ENCODE measurements at places on chromosomes 6 and 20.

DNA sequence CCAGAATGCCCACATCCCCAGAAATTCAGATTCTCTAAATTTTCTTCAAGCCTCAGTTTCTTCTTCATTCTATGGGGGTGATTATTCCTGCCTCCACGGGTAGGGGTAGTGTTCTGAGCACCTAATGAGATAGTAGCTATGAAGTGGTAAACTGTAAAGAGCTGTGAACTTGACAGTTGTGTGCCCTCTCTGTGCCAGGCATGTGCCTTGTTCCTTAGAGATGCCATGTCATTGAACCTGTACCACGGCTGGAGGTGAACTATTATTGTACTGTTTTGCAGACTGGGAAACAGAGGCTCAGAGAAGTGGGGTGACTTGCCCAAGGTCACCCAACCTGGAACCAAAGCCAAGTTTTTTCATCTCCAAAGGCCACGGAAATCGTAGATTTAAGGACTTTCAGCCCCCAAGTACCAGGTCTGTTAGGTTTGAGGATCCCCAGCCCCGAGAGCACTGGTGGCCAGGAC is 67.7 kb upstream of the SIRPA start:
- no peak for DNase-seq

DNA sequence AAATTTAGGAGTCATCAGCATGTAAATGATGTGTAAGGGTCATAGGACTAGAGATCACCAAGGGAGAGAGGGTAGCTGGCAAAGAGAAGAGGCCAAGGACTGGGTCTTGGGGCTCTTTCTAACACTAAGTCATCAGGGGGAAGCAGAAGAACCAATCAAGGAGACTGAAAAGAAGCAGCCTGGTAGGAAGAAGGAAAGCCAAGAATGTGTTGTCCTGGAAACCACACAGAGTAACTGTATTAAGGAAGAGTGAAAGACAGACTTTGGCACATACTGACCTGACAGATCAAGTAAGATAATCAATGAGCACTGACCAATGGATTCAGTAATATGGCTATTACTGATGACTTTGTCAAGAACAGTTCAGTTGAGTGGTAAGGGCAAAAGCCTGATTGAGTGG is 42.3 kb upstream of the LAMA4 start:
- no peak for DNase-seq

DNA sequence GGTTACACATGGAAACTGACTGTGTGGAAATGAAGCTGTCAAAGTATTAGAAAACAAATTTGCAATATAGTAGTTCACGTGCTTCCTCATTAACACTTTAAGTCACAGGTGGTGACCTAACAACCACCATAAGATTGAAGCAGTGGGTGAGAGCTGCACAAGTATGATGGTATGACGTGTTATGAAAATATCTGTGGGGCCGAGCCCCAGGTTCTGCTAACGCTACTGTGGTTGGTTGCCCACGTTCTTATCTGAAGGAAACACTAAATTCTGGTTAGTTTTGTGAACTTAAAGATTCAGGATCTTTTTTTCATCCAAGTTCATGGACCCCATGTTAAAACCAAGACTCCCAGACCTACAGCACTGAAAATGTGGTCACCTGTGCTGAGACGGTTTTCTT is 243.0 kb upstream of the RIN2 start:
- no peak for DNase-seq

DNA sequence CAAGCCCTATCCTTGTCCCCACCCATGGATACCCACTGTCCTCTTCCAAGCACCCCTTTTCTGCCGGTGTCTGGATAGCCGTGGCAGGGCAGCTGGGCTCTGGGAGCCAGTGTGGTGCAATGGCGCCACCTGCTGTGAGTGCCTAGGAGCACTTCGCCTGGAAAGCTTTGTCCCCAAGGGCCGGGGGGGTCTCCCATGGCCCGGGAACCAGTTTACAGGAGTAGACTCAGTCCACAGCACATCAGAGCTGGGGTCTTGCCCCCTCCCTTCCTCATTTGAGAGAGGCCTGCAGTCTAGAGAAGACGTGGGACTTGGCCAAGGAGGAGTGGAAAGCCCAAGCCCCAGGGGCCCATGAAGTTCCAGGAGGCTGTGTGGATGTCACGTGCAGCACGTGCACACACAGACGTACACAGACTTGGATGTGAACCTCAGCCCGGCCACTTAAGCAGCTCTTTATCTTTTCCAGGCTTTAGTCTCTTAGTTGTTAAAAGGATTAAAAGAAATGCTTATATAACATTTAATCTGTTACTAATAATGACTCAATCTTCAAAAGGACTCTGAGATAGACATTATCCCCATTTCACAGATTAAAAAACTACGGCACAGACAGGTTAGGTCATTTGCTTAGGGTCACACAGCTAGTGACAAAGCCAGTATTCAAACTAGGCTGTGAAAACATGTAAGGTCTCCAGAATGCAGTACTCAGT is 40.9 kb upstream of the CDH22 start:
- DNase-seq, result no peak

DNA sequence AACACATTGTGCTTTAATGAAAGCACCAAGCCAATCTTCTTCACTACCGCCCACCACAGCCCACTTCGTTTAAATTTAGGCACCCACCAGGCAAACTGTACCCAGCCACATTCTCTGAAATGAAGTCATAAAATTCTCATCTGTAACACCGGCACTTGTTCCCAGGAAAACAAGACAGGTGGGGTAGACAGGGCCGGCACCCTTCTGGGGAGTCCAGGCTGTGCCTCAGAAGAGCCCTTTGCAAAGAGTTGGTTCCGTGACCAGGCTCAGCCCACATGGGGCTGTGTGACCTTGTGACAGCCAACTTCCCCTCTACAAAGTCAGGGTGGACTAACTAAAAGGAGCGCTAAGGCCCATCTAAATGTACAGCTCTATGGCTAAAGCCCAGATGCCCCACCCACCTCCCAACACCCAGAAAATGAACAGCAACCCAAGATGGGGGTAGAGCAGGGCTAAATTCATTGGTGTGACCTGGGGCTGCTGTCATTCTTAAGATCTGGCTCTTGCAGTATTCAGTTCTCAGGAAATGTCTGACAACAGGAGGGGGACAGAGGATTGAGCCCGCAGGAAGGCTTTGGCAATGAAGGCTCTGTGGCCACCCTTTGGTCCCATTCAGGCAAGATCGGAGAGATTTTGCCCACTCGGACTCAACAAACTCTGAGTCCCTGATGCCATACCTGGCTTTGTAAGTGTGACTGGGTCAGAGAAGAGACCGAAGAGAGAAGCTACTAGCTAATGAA is 56.7 kb downstream of the TRERF1 start:
- no peak for DNase-seq

DNA sequence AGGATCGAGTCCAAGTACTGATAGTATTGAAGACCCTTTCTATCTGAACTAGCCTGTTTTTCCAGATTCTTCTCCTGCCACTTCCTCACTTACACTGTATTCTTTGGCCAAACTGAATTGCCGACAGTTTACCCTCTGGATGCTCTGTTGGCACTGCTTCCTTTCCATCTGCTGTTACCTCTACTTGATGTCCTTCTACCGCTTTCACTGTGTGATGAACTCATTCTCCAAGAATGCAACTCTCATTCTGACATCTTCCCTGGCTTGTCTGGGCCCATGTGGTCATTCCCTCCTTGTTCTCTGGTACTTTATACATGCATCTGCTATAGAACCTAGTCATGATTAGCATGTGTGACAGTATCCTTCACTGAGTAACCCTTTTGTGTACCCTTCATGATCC is 16.3 kb downstream of the RPRD1B start:
- no peak for DNase-seq

- DNase-seq, result no peak
Measured at GRCh38 chr6:108888052-108888451, 39.8 kb downstream of the ARMC2 start.

GRCh38 chr6:62808565-62809293 is 402.5 kb upstream of the FKBP1C start:
- DNase-seq, result no peak

- DNase-seq, result no peak
Measured at GRCh38 chr6:136370988-136371728, 81.5 kb upstream of the BCLAF1 start.

GRCh38 chr6:144595266-144595665 is 310.1 kb downstream of the UTRN start:
- no peak for DNase-seq

DNA sequence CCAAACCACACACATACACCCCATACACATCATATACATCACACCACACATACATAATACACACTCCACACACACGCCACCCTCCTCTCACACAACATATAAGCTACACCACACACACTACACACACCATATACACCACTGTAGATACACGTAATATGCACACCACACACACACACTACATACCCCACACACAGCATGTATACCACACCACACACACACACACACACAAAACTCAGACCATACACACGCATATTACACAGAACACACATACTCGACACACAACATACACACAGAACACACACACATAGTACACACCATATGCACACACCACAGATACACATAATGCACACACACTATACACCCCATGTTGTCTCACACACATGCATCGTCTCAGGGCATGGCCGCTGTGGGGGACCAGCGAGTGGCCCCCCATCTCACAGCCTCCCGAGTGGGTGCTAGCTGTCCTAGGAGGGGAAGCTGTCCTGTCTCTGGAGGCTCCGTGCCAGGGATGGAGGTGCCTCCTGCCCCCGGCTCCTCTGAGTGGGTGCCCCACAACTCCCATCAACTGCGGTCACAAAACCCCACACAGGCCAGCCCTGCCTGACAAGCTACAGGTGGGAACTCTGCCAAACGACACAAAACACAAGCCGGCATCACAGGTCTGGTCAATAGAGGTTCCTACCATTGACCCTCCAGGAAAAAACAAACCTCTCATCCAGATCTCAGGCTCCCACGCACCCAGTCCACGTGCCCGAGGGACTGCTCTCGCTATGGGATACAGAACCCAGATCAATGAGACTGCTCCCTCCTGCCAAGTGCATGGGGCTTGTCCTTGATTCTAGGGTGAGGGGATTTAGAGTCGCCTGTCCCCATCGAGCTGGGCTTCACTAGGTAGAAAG is 49.1 kb downstream of the DACT2 start:
- no peak for DNase-seq

GRCh38 chr20:50915424-50915823 is 15.8 kb downstream of the ADNP start:
- DNase-seq, result no peak

DNA sequence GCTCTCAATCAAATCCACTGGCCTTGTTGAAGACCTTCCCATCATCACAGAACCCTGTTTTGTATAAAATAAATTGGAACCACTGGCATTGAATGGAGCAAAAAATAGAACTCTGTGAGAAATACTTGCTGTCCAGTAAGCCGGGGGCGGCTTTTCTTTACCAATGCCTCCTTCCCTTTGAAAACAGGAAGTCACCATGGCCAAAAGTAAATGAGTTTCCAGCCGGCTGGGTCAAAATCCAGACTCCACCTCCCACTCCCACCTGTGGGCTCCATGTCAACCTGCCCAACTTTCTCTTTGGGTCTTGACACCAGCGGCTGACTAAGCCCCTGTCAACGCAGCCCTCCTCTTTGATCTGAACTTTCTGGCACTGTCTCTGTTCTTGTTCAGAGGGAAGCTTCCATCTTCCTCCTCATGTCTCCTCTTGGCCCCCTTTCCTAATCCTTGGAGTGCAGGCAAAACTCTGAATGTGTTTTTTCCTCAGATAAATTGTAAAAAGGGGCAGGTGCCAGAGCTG is 95.2 kb downstream of the TFAP2C start:
- no peak for DNase-seq

GRCh38 chr6:3468585-3468984 is 11.7 kb upstream of the SLC22A23 start:
- no peak for DNase-seq

- DNase-seq, result no peak
Measured at GRCh38 chr6:84119277-84119676, 85.7 kb downstream of the MRAP2 start.

DNA sequence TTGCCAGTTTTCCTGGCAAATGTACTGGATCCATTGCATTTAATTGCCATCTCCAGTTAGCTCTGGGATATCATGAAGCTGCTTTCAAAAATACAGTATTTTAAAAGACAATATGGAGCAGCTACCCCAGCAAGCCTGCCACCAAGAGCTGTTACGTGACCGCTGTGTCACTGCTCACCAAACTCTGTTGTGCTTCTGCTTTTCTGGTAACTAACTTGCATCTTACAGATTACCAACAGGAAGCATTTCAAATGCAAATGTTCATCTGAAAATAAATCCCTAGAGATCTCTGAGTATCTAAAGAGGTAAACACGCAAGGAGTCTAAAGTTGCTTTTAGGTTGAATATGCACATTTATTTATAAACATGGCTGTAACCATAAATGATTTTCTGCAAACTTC is 1008.3 kb downstream of the KIF16B start:
- DNase-seq, result no peak

GRCh38 chr6:87661016-87661415 is 41.0 kb downstream of the AKIRIN2 start:
- DNase-seq, result no peak

DNA sequence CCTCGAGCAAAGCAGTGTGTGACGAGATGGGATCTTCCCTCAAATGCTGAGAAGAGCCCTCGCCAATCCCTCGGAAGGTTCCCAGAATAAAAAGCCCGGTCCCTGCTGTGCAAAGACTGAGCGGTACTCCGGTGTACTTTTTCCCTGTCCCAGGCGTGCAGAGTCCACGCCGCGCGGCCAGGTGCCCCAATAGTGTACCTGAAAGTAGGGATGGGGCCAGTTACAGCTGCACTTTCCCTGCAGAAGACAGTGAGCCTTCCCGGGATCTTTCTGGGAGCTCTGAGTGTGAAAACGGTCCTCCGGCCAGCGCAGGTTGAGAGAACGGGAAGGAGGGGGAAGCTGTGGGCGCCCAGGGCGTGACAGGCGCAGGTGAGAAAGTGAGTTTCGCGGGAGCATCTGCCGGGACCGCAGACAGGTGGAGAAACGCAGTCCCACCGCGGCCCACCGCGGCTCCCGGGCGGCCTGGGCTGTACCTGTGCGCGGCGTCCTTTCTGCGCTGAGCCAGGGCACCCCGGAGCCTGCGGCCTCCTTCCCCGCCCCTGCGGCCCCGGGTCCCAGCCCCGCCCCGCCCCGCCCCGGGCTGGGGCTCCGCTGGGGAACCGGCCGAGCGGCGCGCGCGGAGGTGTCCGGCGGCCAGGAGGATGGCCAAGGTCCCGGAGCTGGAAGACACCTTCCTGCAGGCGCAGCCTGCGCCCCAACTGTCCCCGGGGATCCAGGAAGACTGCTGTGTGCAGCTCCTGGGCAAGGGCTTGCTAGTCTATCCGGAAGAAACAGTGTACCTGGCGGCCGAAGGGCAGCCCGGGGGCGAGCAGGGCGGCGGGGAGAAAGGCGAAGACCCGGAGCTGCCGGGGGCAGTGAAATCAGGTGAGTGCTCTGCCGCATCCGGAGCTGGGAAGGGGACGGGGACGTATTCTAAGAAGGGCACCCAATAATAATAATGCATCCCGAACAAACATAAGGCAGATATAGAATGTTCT is at the start of gene RFX6:
TSS of gene RFX6 (plus strand) at position 608 of the 977 bp plus-strand sequence. CDS start at position 642, 34 bp downstream.
- DNase-seq, result no peak

- DNase-seq, result no peak
Measured at GRCh38 chr6:148367411-148368024, 24.9 kb downstream of the SASH1 start.
